GM12891 (cell line): ENCODE measurements at places on chromosomes 7 and 10.

DNA sequence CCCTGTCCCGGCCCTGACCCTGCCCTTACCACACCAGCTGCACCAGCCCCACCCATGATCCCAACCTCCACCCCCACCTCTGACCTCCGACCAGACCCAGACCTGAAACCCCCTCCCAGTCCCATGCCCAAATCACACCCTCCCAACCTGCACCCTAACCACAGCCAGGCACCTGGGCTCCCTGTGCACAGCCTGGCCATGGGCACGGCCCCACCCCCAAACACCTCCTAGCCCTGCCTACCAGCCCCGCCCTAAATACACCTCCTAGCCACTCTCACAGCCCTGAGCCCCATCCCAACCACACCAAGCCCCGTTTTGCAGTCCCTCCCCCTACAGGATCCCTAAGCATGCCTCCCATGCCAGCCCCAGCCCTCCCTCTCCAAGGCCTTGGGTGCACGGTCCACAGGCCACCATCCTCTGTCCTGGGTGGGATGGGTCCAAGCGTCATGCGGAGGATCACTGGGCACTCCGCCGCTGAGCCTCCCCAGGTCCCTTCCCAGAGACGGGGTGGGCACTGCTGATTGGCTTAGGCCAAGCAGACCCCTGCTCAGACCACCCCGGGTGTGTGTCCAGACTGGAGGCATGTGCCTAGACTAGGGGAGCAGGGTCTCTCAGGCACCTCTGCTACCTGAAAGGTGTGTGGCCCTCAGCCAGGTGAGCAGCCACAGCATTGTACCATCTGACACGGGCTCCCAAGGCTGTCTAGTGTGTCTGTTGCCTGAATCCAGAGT lies 30.1 kb downstream of the INSIG1 start:
- DNase-seq: no peak

DNA sequence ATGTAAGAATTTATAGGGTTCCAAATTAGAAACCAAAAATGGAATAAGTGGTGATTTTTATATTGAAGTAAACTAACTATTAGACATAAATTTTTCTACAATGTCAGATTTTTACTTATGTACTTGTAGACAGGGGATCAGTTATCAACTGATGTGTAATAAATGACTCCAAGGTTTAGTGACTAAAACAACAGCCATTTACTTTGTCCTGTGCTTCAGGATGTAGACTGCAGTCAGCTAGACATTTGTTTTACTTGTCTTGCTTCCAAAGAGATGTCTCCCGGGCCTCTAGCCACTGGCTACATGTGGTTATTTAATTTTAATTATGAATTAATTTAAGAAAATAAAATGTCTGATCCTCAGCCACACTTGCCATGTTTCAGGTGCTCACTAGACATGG lies 249.7 kb upstream of the IGFBP3 start:
- no peak for DNase-seq

GRCh38 chr7:32477649-32477980 lies 12.6 kb downstream of the LSM5 start:
- DNase-seq: no peak

- no peak for DNase-seq
Measured at GRCh38 chr10:13152296-13152695, 9.1 kb upstream of the MCM10 start.

DNA sequence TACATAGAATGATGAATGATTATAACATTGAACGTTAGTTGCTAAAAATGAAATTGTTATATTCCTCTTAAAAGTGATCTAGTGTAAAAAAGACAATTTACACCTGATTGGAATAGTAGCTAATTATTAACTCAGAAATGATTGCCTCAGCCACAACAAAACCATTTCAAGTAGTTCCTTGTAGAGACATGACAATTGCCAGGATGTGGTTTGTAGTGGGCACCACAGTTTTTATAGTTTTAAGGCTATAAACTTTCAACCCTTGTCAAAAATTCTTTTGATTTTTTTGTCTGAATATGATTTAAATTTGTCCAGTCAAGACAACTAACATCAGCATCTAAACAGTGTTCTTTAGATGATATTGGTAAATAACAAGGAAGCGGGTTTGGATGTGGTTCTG lies 145.2 kb downstream of the SUGCT start:
- DNase-seq: no peak

- peak; percentile 90 for DNase-seq
Measured at GRCh38 chr7:151448261-151449252, 8.6 kb upstream of the CRYGN start.

DNA sequence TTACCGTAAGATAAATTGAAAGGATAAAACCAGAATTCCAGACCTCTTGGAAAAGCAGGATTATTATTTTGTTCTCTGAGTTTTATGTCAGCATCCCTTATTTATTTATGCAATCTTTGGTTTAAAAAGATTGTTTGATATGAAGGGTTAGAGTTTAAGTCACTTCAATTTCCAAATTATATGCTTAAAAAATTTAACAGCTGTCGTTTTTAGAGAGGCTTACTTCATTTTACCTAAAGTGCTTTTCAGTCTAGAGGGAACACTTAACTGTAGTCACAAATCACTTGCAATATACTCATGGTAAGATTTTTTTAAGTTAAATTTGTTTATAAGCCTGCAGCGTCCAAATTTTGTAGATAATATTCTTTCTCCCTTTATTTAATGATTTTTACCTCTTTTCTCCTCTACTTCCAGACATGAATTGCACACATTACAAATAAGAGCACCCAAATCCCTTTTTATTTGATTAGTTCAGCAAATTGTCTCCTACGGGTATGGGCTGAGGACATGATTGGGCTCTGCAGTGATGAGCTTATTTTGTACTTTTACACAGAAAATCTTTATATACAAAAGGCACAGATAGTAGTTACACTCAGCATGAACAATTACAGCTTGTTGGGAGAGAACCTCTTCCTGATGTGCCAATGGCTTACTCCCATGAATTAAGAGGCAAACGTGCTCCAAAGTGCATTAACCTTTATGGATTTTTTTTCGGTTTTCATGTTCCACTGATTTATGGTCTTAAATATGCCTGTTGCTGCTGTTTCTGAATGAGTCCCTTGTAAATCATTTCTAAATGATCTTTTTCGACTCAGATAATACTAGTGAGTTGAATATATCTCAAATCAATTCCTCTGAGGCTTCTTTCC lies 319.3 kb upstream of the LRGUK start:
- DNase-seq: no peak

- no peak for DNase-seq
Measured at GRCh38 chr7:106216517-106216922, 68.3 kb downstream of the NAMPT start.

DNA sequence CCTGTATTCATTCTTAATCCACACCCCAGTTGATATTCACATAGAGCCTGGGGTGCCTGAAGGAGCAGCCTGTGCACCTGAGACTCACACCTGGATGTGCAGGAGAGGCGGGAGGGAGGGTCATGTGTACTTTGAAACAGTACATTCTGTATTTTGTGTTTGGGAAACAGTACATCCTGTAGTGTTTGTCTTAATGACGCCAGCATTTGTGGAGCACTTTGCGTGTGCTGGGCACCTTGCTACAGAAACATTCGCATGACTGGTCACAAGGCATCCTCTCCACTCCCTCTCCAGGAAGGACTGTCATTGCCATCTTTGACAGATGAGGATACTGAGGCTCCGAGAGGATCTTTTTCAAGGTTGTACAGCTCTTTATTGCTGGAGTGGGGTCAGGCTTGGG lies 132.1 kb downstream of the TACC2 start:
- DNase-seq: no peak

GRCh38 chr7:54145716-54146115 lies 396.5 kb upstream of the VSTM2A start:
- no peak for DNase-seq

- DNase-seq: no peak
Measured at GRCh38 chr10:84583501-84583900, 255.1 kb downstream of the CCSER2 start.

DNA sequence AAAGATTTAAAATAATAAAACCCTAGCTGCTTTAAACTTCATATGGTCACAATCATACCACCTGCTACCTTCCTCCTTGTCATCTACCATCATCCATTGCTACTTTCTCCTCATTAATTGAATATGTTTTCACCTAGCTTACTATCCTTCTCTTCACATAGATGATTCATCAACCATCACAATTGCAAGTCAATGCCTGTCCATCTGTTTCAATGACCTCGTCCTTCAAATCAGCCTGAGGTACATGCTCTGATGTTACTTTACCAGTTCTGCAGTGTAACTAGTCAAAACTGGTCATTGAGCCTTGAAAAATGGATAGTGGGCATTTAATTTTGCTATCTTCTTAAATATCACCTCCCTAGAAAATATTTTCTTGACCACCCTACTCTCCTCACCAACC lies 164.7 kb downstream of the SEMA3E start:
- no peak for DNase-seq

DNA sequence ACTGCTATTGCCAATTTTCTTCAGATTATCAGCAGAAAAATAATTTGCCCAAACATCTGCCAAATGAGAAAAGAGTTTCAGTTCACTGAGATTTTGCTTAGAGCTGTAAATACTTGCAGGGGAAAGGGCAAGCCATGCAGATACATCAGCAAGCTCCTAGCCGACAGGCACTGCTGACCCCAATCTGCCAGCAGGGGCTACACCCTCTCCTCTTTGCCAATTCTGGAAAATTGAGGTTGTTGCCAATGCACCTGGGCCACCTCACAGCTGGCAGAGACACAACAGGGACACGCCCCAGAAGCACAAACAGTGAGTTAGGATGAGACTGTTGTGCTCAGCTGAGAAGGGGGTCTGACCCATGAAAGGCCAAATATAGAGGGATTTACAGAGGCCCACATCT lies 129.5 kb upstream of the MYO3A start:
- DNase-seq: no peak

DNA sequence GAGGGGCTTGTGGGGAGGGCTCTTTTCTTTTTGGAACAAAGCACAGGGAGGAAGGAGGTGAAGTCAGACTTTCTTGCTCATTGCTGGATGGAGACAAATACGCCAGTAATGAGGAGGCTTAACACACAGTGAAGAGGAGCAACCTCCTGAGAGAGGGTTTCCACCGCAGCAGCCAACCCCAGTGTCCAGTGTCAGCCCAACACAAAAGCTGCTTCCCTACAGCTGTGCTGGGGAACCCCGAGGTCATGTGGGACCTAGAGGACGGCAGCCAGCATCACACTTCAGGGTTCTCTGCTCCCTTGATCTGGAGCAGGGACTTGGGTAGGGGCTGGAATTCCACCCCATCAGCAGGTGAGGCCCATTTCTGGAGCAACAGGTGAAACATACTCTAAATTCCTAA lies 7.7 kb downstream of the BLNK start:
- DNase-seq: no peak

DNA sequence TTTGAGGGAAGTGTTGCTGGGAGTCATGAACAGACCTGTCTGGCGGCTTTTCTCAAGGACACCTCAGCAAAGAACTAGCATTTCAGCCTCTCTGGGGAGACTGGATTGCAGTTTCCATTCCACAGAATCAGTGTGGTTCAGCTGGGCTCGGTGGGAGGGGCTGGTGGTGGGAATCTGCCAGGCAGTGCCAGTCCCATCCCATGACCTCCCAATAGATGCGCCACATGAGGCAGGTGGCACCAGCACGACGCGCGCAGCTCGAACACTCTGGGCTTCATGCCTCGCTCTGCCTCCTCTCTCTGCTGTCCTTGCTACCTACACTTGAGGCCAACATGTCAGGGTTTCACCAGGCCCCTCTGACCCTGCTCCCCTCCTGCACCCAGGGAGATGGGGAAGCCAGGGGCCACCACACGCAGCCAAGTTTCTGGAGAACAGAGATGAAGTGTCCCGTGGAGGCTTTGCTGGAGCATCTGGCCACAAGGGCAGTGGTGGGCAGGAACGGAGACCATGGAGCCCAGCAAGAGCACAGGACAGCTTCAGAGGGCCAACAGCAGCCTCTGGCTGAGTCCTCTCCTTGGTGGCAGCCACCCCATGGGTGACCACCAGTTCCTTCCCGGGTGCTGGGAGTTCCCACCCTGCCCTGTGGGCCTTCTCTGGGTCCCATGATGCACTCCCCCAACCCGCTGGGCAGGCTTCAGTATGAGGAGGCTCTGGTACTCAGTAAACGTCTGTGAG lies 2.3 kb downstream of the NACAD start:
- DNase-seq: no peak

- no peak for DNase-seq
Measured at GRCh38 chr7:43040461-43040860, 72.0 kb upstream of the HECW1 start.

- DNase-seq: no peak
Measured at GRCh38 chr7:123557016-123557397, 611 bp downstream of the NDUFA5 start.

- no peak for DNase-seq
Measured at GRCh38 chr10:131757285-131758058, 143.3 kb upstream of the PPP2R2D start.

DNA sequence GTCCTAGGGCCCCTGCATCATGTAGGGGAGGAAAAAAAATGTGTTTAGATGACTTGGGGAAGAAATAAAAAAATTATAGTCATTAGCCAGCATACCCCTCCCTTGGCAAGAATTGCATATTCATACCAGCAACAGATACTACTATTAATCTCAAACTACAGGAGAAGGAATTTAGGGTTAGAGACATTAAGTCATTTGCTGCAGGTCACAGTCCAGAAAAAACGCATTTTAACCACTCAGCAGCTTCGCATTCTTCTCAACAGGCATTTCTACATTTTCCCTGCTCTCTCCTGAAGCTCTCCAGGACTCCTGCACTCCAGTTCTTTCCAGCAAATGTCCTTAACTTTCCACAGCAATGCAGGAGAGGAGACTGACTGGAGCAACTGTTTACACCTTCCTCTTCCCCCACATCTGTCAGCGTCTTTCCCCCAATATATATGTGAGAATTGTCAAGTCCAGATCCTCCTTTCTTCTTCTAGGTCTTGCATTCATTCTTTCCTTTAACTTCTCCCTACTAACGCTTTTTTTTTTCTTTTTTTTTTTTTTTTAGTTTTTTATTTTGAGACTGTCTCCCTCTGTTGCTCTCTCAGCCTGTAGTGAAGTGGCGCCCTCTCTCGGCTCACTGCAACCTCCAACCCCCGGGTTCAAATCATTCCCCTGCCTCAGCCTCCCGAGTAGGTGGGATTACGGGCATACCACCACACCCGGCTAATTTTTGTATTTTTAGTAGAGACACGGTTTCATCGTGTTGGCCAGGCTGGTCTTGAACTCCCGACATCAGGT lies 35.6 kb downstream of the PRPS1L1 start:
- DNase-seq: no peak

DNA sequence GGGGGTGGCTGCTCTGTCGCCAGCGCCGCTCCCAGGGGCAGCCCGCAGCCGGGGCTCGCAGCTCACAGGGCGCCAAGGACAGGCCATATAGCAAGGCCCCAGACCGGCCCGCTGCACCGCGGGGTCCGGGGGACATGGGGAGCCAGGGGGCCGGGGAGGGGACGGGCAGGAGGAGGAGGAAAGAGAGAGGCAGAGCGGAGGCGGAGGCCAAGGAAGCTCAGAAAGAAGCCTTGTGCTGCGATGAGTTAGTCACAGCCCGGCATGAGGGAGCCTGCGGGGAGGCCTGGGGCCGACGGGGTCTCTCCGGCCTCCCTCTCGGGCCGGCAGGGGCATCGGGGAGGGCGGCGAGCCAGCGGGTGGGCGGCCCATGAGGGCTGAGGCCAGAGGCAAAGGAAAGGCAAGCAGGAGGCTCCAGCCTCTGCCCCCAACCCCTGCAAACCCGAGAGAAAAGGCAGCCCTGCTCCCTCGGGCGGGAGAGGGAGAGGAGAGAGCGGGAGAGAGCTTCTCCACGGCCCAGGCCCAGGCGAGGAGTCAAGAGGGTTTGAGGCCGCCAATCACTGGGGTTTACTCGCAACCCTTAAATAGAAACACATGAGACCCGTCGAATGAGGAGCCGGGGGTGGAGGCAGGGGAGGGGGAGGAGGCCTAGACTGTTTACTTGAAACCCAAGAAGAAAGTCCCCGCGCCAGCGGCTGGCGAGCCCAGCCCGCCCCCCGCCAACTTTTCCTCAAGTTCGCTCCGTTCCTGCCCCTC lies 167.9 kb downstream of the NEURL1 start:
- DNase-seq: no peak
